A673 (cell line): ENCODE measurements at places on chromosomes 6 and 20. TPM values are rescaled to one million over a fixed set of nuclear protein-coding genes. Genes with fewer than 3 reads are reported as not detected.

DNA sequence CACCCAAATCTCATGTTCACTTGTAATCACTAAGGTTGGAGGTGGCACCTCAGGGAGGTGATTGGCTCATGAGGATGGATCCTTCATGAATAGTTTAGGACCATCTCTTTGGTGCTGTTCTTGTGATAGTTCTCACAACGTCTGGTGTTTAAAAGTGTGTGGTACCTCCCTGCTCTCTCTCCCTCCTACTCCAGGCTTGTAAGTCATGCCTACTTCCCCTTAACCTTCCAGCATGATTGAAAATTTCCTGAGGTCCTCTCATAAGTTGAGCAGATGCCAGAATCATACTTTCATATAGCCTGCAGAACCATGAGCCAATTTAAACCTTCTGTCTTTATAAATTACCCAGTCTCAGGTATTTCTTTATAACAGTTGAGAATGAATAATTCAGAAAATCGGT is 16.6 kb downstream of the HLA-A start:
- no peak for DNase-seq
- no peaks in the 10 kb centered on the region for H3K36me3 ChIP-seq
- no peaks in the 10 kb centered on the region for H3K4me1 ChIP-seq
- no peaks in the 10 kb centered on the region for H3K27me3 ChIP-seq

DNA sequence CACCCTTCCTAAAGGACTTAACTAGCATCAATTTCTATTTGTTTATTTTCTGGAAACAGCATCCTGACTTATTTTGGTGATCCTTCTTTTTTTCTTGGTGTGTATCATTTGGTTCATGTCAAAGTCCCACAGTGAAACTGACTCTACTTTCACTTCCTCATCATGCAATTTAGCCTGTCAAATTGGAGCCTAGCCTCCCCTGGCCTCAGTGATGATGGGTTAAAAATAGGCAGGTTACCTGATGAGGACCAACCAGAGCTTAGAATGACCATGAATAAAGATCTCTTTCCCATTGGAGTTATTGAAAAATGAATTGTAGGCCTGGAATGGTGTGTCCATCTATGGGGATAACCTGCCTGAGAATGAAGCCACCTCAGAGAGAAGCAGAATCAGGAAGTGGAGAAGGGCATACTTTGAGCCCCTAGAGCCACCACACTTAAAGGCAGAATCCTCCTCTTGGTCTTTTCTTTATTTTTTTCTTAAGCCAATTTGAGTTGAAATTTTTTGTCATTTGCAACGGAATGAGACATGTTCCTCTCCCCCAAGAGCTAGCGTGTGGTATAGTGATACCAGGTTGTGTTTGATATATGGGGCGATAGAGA is 105.6 kb downstream of the BTBD3 start:
- H3K27ac ChIP-seq = no peak overlapping the region
- H3K36me3 ChIP-seq = no peaks in the 10 kb centered on the region
- no peak overlapping the region for H3K4me3 ChIP-seq

GRCh38 chr6:43835872-43836419 is 65.9 kb downstream of the VEGFA start:
- H3K36me3 ChIP-seq = no peaks in the 10 kb centered on the region
- H3K4me3 ChIP-seq = no peak overlapping the region
- DNase-seq = no peak
- H3K4me1 ChIP-seq = no peaks in the 10 kb centered on the region

GRCh38 chr20:3935295-3935955 is 46.2 kb downstream of the PANK2 start:
- no peak for DNase-seq
- no peaks in the 10 kb centered on the region for H3K36me3 ChIP-seq
- H3K4me3 ChIP-seq = no peak overlapping the region
- H3K4me1 ChIP-seq = peaks cover 10% of the 10 kb centered on the region

- no peaks in the 10 kb centered on the region for H3K4me1 ChIP-seq
- no peak overlapping the region for H3K4me3 ChIP-seq
- H3K27me3 ChIP-seq = no peaks in the 10 kb centered on the region
- no peak for DNase-seq
Observed at GRCh38 chr20:57193094-57193493, 73.3 kb downstream of the BMP7 start.

- no peaks in the 10 kb centered on the region for H3K27me3 ChIP-seq
- no peak for DNase-seq
- no peaks in the 10 kb centered on the region for H3K36me3 ChIP-seq
- no peaks in the 10 kb centered on the region for H3K4me1 ChIP-seq
Observed at GRCh38 chr6:112986321-112986720, 639.2 kb downstream of the RFPL4B start.

DNA sequence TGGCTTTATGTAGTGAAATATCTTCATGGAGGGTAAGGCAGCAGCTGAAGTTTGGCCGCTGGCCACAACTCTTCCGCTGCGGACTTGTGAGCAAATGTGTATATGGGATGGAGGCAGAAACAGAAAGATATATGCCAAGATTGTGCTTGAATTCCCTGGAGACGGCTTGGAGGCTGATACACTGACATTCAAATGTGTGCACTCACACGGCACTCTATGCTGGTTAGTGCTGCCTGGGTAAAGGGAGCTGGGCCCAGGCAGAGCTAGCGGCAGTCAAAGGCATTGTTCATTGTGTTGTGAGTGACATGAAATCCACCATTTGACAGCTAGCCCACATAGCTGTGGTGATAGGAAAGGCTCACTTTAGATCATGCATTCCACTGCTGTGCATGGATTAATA is 202.7 kb downstream of the CLIC5 start:
- no peak overlapping the region for H3K27ac ChIP-seq
- peaks cover 15% of the 10 kb centered on the region for H3K4me1 ChIP-seq
- H3K4me3 ChIP-seq = no peak overlapping the region
- H3K27me3 ChIP-seq = no peaks in the 10 kb centered on the region
- DNase-seq = no peak

- H3K4me3 ChIP-seq = no peak overlapping the region
- H3K36me3 ChIP-seq = no peaks in the 10 kb centered on the region
- DNase-seq = no peak
- no peaks in the 10 kb centered on the region for H3K4me1 ChIP-seq
- H3K27me3 ChIP-seq = no peaks in the 10 kb centered on the region
Observed at GRCh38 chr6:75581231-75581630, 20.4 kb upstream of the SENP6 start.

DNA sequence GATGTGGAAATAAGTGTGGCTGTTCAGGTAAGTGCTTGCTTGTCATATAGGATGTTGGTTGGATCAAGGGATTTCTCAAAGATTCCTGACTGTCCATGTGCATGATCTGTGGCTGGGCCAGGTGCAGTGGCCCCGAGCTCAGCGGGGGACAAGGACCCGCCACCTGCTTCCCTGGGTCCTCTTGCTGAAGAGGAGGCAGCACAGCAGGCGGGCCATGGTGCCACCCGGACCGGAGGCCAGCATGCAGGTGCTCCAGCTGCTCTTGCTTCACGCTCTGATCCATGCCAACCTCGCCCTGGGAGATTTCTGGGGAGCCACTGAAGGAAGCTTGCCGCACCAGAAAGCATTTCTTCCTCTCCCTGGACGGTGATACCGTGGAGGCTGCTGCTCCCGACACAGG is 173.8 kb downstream of the HIVEP2 start:
- DNase-seq = no peak
- no peak overlapping the region for H3K27ac ChIP-seq
- no peaks in the 10 kb centered on the region for H3K4me1 ChIP-seq
- no peaks in the 10 kb centered on the region for H3K27me3 ChIP-seq
- H3K4me3 ChIP-seq = no peak overlapping the region

DNA sequence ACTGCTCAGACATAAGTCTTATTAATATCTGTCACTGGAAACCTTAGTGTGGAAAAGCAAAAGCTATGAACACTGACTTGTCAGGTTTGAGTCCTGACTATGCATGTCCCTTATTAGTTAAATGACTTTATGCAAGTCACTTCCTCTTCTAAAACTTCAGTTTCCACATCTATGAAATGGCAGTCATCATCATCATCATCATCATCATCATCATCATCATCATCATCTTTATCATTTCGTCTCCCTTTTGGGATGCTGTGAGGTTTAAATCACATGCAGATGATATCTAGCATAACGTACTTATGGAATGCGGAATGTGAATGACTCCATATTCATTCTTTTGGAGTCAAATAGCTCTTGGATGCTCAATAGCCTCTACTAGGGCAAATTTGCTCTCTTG is 24.5 kb downstream of the HDGFL1 start:
- no peaks in the 10 kb centered on the region for H3K27me3 ChIP-seq
- H3K36me3 ChIP-seq = no peaks in the 10 kb centered on the region
- no peak overlapping the region for H3K27ac ChIP-seq
- H3K4me1 ChIP-seq = no peaks in the 10 kb centered on the region
- DNase-seq = no peak

DNA sequence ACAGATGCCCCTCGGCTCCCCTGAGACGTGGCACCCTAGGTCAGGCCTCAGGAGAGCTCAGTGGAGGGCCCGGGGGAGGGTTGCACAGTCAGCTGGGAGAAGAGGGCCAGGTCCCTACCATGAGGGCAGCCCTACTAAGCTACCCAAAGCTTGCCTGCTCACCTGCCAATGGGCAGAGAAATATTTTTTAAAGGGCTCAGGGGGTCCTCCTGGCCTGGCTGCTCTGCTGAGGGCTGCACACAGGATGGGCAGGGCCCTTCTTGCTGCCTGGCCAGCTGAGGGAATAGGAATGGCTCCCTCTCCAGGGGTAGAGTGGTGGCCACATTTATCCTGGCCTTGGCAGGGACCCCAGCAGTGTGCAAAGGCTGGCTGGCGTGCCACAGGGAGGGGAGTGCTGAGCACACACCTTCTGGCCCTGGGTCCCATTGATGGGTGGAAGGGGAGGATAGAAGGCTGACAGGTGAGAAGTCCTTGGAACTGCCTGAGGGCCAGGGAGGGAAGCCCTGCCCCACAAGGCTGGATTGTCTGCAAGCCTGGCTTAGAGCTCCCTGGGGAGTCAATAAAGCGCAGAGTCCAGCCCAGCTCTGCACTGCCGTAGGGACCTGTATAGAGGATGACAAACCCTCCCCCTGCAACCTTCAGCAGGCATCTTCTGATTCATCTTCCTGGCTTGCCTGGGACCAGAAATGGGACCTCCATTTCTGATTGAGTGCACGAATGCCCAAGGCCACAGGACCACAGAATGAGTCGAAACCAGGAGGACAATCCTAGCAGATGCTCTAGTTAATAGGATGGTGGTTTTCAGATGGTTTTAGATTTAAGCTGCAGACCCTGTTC is 62.1 kb downstream of the NOL4L start:
- DNase-seq = no peak
- no peaks in the 10 kb centered on the region for H3K4me1 ChIP-seq
- H3K27ac ChIP-seq = no peak overlapping the region
- no peaks in the 10 kb centered on the region for H3K36me3 ChIP-seq
- H3K27me3 ChIP-seq = no peaks in the 10 kb centered on the region

DNA sequence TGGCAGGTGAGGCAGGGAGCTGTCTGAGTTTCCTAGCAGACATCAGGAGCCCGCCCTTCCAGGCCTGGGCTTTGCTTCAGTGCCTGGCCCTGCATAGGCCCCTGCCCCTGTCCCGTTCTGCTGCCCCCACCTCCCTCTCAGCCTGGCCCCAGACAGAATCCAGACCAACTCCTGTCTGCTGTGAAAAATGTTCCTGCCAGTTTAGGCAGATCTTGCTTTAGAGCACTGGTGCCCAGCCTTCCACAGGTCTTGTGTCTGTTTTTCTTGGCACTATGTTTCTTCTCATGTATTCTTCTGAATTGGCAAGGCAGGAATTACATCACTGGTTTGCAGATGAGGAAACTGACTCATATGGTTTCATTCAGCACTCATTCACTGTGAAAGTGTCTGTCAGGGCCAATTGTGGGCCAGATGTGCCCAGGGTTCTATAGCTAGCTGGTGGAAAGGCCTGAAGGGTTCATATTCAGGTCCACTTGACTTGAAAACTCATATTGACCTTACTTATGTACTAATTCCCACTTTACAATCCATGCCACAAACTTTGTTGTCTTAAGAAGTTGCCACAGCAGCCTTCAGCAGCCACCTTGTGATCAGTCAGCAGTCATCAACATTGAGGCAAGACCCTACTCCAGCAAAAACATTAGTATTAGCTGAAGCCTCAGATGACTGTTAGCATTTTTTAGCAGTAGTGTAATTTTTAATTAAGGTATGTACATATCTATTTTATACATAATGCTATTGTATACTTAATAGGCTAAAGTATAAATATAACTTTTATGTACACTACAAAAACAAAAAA is 40.5 kb downstream of the HLA-F start:
- no peaks in the 10 kb centered on the region for H3K36me3 ChIP-seq
- H3K27me3 ChIP-seq = no peaks in the 10 kb centered on the region
- DNase-seq = no peak
- peaks cover 8% of the 10 kb centered on the region for H3K4me1 ChIP-seq
- H3K27ac ChIP-seq = no peak overlapping the region
- no peak overlapping the region for H3K4me3 ChIP-seq

DNA sequence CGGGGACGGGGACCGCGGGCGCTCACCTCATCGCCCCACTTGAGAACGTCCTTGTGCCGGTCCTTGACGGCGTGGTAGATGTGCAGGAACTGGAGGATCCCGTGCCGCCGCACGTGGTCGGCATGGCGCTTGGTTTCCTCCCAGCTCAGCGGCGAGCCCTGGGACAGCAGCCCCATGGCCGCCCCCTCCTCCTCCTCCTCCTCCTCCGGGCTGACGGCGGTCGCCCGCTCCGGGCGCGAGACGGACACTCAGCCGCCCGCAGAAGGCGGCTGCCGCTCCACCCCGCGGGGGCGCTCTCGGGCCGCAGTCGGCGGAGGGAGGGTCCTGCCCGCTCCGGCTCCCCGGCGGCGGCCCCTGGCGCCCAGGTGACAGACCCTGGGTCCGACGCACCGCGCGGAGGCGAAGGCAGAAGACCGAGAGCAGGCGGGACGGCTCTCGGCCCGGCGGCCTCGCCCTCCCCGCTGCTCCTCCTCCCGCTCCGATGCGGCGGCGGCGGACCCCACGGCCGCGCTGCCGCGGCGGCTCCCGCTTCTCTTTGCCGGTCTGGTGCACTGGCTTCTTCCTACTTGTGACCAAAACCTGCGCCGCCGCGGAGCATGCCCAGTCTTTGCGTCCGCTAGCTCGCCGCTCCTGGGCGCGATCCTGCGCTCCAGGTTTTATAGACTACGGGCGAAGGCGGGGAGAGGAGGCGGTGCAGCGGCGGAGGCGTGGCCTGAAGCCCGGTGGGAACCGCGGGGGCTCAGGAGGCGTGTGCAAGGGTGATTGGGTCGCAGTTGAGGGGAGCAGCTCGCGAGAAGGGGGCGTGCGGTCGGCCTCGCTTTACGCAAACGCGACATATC is at the start of gene GCLC:
TSS of gene GCLC (minus strand) at position 632 of the 839 bp plus-strand sequence. CDS start at position 176, 456 bp downstream.
- peaks cover 12% of the 10 kb centered on the region for H3K4me1 ChIP-seq
- no peaks in the 10 kb centered on the region for H3K36me3 ChIP-seq
- DNase-seq = peak; percentile 97
- peak within 1 kb of the TSS; percentile 74 for H3K4me3 ChIP-seq
- no peaks in the 10 kb centered on the region for H3K27me3 ChIP-seq

The FRMD1 gene
- not detected in 2 replicates for total RNA-seq

The WFDC5 gene
- not detected in 2 replicates for total RNA-seq

The XKR7 gene
- total RNA-seq = 0.04 TPM in 1 of 2 replicates, not detected in the other

The IPCEF1 gene
- total RNA-seq = 1.4 and 1.6 TPM in 2 replicates

The GABRR1 gene
- total RNA-seq = 0.37 and 0.67 TPM in 2 replicates

The MICB gene
- 11.1 and 12.7 TPM in 2 replicates for total RNA-seq

The GSTA1 gene
- total RNA-seq = not detected in 2 replicates

The SLC35F1 gene
- 5.3 and 8.3 TPM in 2 replicates for total RNA-seq

The PLAGL1 gene
- total RNA-seq = 0.77 and 1.3 TPM in 2 replicates
